Esophagus squamous epithelium (tissue), 5 donors: ENCODE measurements at places on chromosomes 16 and 17.

- DNase-seq = no peak
Observed at GRCh38 chr16:28326881-28327610, 34.7 kb downstream of the SBK1 start.

DNA sequence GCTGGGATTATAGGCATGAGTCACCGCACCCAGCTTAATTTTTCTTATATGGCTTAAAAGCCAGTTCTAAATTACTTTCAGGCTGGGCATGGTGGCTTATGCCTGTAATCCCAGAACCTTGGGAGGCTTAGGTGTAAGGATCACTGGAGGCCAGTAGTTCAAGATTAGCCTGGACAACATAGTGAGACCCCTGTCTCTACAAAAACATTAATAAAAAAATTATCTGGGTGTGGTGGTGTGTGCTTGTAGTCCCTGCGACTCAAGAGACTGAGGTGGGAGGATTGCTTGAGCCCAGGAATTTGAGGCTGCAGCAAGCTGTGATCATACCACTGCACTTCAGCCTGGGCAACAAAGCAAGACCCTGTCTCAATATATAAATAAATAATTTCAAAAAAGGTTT is 10.8 kb upstream of the SMARCD2 start:
- DNase-seq = no peak

DNA sequence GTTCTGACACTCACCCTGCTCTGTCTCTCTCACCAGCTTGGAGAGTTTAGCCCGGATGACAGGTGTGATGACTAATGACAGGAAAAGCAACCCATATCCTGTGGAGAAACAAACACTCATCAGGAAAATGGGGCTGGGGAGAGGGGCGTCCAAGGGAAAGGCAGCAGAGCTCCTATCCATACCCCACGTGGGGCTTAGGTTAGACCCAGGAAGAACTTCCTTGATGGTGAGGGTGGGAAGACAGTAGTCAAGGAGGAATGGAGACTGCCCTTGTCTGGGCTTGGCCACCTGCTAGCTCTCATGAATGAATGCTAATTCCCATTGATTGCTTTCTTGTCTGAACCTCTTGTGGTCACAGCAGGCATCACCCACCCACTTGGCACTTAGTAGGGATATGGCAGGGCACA is 3.8 kb downstream of the SLC46A1 start:
- no peak for DNase-seq

- no peak for DNase-seq
Observed at GRCh38 chr17:82229698-82230608, 1.1 kb downstream of the SLC16A3 start.

DNA sequence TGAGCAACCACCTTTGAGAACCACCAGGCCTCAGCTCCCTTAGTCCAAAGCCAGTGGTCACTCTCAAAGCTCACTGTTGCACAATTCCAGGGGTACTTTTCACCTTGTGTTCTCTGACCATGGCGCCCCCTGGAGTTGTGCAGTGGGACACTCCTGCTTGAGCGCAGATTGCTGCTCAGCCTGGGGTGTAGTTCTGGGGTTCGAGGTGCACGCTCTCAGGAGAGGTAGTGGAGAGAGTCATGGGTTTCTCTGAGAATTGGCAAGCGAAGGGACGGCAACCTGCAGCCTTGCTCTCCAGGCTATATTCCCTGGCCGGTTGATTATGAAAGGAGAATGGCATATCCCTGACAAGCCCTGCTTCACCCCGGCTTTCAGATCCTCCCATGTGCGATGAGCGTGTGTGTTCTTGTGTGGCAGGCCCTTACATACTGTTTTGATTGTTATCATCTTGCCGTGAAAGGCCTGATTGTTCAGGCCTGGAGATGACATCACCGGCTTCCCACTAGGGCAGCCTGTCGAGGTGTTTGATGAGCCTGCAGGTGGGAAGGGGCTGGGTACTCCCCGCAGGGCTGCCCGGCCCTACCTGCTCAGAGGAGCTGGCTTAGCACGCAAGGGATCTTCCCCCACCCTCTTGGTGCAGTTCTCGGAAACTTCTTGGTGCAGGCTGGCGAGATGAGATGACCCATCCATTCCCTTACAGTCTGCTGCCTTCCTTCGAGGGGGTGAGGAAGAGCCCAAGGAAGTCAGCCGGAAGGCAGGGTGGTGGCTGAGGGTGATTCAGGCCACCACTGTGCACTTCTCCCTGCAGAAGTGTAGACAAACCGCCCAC is 431.2 kb downstream of the SLC39A11 start:
- no peak for DNase-seq

GRCh38 chr17:66387392-66387981 is 85.1 kb downstream of the PRKCA start:
- DNase-seq = no peak

GRCh38 chr16:55204069-55204468 is 119.9 kb upstream of the IRX6 start:
- no peak for DNase-seq
